Lung microvascular endothelial cell (primary cell): ENCODE measurements at places on chromosomes 1 and 21.

GRCh38 chr1:19046972-19047731, 90.7 kb upstream of the IFFO2 start:
- no peak for DNase-seq

DNA sequence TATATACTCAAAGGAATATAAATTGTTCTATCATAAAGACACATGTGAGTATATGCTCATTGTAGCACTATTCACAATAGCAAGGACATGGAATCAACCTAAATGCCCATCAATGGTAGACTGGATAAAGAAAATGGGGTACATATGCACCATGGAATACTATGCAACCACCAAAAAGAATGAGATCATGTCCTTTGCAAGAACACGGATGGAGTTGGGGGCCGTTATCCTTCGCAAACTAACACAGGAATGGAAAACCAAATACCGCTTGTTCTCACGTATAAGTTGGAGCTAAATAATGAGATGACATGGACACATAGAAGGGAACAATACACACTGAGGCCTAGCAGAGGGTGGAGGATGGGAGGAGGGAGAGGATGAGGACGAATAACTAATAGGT, 16.0 kb upstream of the SGIP1 start:
- no peak for DNase-seq

DNA sequence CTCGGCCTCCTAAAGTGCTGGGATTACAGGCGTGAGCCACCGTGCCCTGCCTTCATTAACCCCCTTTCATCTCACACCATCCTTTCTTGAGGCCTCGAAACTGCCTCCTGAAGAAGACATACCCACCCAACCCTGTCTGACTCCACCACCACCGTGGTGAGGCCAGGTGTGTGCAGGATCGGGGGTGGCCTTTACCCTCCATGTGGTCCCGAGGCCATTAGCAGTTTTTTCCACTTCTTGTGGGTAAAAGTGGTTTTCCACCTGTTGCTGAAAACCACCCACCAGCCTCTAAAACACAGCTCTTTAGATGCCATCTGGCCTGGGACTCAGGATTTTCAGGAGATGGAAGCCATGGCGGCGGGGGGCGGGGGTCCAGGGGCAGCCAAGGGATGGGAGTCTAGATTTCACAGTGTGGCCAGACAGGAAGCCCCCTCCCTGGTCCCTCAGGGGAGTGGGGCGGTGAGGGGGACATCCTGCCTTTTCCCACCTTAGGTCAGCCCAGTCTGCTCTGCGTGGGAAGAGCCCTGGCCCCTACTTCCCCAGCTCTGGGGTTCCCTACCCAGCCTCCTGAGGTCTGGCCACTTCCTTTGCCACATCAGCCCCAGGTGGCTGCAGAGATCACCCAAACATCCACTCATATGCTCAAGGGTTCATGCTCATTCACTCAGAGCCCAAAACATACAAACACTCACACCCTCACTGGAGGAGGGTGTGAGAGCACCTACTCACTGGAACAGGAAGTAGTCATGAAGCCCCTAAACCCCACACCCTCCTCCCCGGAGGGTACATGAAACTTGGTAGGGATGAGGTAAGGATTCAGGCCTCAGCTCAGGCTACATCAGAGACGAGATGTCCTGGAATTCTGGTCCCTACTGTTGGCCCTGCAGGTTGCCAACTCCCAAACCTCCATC, 2.3 kb downstream of the FGR start:
- DNase-seq = no peak

GRCh38 chr1:168555508-168556046, 11.8 kb upstream of the XCL2 start:
- DNase-seq = no peak

DNA sequence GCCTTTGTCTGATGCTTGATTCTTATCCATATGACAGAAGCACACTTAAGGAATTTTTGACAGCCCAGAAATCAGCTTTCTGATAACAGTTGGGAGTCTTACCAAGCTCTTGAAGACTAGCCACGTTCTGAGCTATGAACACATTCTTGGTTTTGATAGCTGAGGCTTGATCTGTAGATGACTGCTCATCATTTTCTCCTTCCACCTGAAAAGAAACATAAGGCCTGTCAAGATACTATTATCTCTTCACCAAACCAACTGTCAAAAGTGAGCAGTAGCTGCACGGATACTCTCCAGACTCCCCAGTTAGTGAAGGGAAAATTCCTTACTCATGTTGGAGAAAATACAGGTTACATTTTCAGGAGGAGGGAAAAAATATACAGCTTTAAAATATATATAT, 12.2 kb downstream of the UBR4 start:
- no peak for DNase-seq

- DNase-seq = no peak
Observed at GRCh38 chr1:17675744-17676143, 79.4 kb upstream of the ACTL8 start.

DNA sequence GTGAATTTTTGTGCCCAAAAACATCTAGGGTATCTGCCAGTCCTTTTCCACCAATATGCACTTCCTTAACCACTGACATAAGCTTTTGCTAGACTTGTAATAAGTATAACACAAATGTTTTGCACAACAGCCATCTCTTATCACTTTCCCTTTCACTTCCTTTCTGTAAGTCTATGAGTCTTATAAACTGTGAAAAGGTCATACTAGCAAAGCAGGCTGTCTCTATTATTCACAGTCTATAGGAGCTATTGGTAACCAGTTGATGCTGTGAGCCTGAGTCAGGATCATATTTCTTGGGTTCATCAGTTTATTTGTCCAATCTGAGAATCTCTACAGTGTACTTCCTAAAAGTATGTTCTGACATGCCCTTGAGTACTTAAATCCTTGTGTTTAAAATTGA, 172.6 kb downstream of the CHRM3 start:
- DNase-seq = no peak

- DNase-seq = no peak
Observed at GRCh38 chr1:200561856-200562214, 58.7 kb downstream of the KIF14 start.

DNA sequence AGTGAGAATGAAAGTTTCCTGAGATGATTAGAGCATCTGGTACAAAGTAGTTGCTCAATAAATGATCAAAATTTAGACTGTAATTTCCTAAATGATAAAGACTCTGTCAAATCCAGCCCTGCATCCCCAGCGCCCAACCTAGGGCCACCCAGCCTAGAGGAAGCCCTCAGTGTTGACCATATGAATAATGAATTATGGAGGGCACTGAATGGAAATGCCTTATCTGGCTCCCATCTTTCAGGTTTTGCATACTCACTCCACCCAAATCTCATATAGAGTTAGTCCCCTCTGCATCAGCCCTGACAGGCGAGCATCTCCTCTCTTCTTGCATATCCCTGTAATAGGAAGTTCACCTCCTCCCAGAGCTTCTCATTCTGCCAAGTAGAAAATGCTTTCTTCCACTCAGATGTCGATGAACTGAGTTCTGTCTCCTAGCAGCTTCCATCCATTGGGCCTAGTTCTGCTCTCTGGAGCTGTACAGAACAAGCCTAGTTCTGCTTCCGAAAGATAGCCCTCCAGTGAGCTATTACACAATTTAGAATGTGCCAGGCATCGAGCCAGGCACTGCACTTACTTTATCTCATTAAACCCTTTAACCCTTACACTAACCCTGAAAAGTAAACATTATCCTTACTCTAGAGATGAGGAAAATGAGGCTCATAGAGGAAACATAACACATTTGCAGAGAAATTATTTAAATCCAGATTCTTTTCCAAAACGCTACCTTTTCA, 20.9 kb downstream of the COA7 start:
- peak; percentile 53 for DNase-seq
